HepG2 (cell line): ENCODE measurements at places on chromosomes 5 and 9. TPM values are rescaled to one million over a fixed set of nuclear protein-coding genes. Genes with fewer than 3 reads are reported as not detected.

PCDHGC5 gene
- polyA plus RNA-seq: 0.03 TPM in 1 of 2 replicates, not detected in the other

ADAMTS13 gene
- polyA plus RNA-seq: 4.5 and 5.0 TPM in 2 replicates

C9orf153 gene
- polyA plus RNA-seq: 0.17 and 0.25 TPM in 2 replicates

SLC1A3 gene
- polyA plus RNA-seq: 0.09 TPM in 1 of 2 replicates, not detected in the other

NACC2 gene
- polyA plus RNA-seq: 5.9 and 6.3 TPM in 2 replicates
